ENCODE measurements at places on chromosomes 3 and 15. TPM values are rescaled to one million over a fixed set of nuclear protein-coding genes. Genes with fewer than 3 reads are reported as not detected.

OSTN gene
- total RNA-seq = not detected

STARD5 gene
- 9.6 TPM for total RNA-seq

ZNF35 gene
- 3.1 TPM for total RNA-seq

- no peak for DNase-seq
Observed at GRCh38 chr3:10116138-10116460, 624 bp downstream of the BRK1 start.

GRCh38 chr15:39587731-39588530 lies 7.1 kb downstream of the THBS1 start:
- no peak for DNase-seq

DNA sequence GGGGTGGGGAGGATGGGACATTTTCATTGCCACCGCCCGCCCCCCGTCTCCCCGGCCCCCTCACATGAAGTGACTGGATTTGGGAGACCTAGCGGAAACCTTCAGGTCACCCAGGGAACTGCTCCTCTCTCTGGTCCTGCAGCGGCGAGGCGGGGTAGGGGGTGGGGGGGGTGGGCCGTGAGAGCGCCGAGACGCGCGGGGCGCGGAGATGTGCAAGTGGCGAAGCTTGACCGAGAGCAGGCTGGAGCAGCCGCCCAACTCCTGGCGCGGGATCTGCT lies 712 bp upstream of the MME start:
- DNase-seq = no peak

DNA sequence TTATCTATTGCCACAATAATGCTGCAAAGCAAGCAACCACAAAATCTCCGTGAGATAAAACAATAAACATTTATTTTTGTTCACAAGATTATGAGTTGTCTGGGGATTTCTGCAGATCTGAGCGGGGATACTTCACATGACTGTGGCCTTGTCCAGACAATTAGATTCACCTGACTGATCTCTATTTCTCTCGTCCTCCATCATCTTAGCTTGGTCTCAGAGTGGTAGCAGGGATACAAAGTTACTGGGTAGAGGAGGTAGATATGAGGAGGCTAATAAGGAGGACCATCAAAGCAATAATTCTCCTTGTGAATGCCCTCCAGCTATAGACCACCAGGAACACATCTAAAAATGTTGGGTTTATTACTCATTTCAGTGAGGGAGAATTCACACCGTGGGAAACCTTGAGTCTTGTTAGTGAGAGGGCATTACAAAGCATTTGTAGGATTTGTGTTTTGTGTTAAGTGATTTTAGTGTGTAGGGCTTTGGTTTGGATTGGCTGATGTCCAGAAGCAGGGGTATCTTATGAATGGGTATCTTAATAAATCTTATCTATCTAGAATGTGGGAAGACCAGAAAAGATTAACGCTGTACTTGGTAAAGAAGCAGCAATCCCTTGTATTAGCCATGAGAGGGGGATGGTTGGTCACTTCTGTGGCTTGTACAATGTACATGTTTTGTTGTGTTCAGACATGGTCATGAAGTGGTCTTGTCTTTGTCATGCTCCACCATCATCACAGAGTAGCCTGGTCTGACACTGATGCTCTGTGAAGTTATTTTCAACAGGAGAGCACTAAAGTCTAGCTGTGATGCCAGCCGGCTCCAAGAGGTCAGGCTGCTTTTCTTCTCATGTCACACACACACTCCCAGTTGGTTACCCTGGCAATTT lies 287.6 kb upstream of the STT3B start:
- no peak for DNase-seq

- DNase-seq = no peak
Observed at GRCh38 chr15:30889196-30889595, 14.5 kb upstream of the FAN1 start.

DNA sequence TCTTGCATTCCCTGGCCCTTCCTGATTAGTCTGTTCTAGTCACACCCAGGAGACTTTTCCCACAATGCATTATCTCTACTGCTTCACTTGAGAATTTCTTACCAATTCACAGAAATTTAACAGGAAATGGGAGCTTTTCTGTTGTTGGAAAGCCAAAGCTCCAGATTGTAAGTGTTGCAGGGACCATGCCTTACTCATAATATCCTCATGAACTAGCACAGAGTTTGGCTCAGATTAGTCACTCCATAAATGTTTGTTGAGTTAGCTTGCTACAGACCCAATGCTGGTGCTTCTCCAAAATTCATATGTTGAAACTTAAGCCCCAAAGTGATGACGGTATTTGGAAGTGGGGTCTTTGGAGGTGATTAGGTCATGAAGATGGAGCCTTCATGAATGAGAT lies 232.6 kb downstream of the GAP43 start:
- no peak for DNase-seq

GRCh38 chr3:123869165-123869564 lies 15.0 kb downstream of the MYLK start:
- no peak for DNase-seq

- no peak for DNase-seq
Observed at GRCh38 chr3:39294446-39295183, 14.8 kb upstream of the CX3CR1 start.

DNA sequence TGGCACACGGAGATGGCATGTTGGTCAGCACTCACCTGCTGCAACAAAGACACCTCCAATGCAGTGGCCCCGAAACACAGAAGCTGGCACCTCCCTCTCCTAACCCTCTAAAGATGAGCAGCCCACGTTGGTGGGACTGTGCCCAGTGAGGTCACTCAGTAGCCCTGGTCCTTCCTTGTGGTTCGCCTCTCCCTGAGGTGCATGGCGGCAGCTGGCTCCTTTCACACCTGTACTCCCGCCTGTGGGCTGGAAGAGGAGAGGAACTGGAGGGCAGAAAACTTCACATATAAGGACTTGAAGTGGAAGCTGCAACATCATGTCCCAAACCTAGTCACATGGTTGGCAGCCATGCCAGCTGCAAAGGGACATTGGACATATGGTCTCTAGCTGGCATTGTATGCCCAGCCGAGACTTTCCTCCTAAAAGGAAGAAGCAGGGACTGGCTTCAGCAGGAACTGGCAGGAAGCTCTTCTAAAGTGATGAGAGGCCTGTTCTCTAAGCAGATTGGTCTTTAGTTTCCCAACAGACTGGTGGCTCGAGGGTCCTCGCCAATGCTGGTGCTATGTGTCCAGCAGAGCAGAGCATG lies 10.8 kb upstream of the C3orf22 start:
- DNase-seq = no peak

Measured in body of pancreas (tissue), 4 donors.